ENCODE measurements at places on chromosomes 13 and 19.

DNA sequence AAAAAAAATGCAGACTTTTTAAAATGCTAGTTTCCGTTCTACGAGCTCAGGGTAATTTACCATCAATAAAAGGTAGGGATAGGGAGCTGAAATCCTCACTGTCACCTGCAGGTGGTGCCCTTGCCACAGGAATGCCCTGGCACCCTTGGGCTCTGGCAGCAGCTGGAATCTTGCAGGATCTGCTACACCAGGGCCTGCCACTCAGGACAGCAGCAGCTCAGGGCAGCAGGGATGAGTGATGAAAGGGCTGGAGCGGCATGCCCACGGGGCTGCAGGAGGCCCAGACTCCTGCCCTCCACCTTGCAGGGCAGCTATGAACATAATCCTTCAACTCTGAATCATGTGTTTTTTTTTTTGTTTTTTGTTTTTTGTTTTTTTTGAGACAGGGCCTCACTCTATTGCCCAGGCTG lies 54.0 kb downstream of the GNG7 start:
- DNase-seq = peak; percentile 50

- DNase-seq = no peak
Measured at GRCh38 chr19:48348045-48348444, 15.7 kb downstream of the TMEM143 start.

GRCh38 chr19:6109947-6110346 lies 353 bp downstream of the RFX2 start:
- DNase-seq = no peak

- no peak for DNase-seq
Measured at GRCh38 chr19:28345811-28346210, 867.1 kb downstream of the UQCRFS1 start.

- no peak for DNase-seq
Measured at GRCh38 chr19:813219-814151, 8.3 kb downstream of the PLPPR3 start.

DNA sequence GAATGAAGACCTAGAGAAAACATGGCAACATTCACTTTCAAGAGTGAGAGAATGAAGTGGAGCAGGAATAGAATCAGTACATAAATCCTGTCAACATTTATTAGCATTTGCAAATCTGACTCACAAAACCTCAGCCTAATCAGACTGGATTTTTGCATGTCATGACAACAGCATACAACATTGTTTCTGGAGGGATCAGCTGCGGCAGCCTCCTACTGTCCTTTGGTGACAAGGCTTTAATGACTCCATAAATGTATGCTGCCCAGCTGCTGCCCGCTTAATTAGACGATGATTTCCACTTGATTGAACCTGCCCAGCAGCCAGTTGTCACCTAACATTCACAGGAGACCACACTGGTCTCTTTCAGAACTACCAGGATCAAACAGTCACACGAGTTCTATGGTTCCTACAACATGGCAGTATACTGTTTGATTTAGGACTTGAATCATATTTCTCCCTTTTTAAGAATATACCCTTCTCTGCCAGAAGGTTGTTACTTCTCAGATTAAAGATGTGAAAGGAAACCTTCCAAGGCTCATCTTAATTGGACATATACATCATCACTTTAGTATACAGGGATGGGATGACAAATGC lies 9.3 kb downstream of the EBPL start:
- DNase-seq = peak; percentile 57

DNA sequence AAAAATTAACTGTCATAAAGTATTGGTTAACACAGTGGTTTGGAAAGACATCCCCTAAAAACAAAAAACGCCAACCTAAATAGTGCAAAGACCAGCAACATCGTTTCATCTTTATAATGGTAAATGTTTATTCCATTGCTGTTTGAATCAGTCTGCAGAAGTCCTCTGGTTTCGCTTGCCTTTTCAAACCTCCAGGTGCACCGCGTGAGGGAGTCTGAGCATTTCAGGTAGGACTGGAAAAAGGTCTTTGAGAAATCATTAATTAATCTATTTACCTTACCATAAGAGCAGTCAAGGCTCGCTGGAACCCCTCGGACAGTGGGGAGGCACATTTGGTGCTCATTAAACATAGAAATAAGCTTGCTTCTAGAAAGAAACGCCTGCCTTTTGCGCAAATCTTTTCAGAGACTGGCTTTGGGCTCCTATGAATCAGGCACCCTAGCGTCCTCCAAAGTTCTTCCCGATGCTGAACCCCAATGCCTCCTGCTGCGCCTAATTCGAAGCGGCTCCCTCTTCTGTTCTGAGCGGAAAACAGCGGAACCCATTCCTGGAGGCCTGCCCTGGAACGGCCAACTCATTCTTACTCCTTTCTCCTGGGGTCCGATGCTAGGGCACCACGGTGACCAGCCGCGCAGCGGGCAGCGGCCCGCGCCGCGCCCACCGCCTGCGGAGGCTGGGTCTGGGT lies 951 bp upstream of the MTUS2 start:
- peak; percentile 2 for DNase-seq

DNA sequence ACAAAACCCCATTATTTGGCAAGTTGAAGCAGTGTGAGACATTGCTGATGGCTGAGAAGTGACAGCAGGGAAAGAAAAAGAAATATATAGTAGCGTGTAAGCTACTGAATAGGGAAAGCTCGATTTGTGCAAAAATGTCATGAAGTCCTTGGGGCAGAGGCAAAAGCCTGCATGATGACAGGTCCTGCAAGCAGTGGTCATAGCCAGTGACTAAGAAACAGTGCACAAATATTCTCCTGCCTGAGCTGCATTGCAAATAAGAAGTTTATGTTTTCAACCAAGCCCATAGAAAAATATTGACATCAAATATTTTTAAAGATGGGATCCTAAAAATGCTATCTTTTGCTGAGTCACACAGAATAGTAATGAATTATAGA lies 270.0 kb downstream of the SLITRK6 start:
- peak; percentile 25 for DNase-seq

DNA sequence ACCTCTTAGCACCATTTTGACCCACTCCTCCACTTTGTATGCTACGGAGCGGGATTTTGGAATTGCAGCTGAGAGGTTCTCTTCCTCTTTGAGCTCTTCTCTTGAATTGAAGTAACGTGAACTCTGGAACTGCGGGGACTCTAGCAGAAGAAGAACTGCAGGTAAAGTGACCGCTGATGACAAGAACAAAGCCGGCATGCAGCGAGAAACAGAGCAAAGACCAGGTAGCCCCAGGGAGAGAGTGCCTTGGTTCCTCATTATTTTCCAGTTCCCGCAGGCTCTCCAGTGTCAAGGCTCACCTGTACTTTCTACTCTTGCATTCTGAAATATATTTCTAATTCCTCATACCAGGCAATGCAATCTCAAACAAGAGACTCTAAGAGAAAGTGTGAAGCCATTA lies 260.3 kb upstream of the GPC6 start:
- DNase-seq = no peak

GRCh38 chr19:1068009-1069001 lies 1.3 kb downstream of the ARHGAP45 start:
- no peak for DNase-seq

DNA sequence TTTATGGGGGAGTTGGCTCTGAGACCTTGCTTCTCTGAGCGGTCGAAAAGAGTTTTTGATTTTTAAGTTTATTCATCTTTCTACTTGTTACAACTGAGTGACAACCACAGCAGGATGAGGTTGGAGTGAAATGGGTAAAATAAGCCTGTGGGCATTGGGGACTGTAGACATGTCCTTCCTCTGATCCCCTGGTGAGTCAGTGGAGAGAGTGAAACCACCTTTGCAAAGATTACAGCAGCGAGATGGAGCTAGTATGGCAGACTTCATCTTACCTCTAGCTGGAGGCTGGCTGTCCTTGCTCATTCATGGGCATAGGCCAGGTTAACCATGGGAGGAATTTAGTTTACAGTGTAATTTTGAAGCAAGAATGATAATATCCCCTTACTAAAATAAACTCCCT lies 30.9 kb upstream of the PSG9 start:
- no peak for DNase-seq

GRCh38 chr13:79812070-79812850 lies 331.3 kb downstream of the NDFIP2 start:
- DNase-seq = no peak

GRCh38 chr19:4962085-4962619 lies 6.8 kb upstream of the KDM4B start:
- DNase-seq = no peak

- peak; percentile 48 for DNase-seq
Measured at GRCh38 chr13:41411522-41411921, 45.8 kb upstream of the RGCC start.

- DNase-seq = no peak
Measured at GRCh38 chr19:14472202-14472938, 2.8 kb downstream of the PTGER1 start.

DNA sequence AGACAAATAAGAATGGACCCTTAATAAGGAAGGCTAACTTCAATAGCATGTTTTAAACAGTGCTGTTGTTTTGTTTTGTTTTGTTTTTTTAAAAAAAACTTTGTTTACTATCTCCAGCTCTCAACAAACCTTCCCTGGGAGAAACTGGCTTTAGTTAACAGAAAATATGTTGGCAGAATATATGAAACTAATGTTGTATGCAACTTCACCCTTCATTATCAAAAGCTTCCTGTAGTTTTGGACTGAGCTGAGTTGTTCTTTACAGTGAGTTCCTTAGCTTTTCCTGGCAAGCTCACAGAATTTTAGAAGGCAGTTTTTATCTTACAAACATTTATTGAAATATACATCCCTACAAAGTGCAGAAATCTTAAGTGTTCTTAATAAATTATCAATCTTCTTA lies 2480.7 kb upstream of the PCDH20 start:
- DNase-seq = no peak

GRCh38 chr19:45820413-45821102 lies 5.5 kb upstream of the RSPH6A start:
- DNase-seq = no peak

- no peak for DNase-seq
Measured at GRCh38 chr19:11574689-11575088, 2.8 kb downstream of the ACP5 start.

DNA sequence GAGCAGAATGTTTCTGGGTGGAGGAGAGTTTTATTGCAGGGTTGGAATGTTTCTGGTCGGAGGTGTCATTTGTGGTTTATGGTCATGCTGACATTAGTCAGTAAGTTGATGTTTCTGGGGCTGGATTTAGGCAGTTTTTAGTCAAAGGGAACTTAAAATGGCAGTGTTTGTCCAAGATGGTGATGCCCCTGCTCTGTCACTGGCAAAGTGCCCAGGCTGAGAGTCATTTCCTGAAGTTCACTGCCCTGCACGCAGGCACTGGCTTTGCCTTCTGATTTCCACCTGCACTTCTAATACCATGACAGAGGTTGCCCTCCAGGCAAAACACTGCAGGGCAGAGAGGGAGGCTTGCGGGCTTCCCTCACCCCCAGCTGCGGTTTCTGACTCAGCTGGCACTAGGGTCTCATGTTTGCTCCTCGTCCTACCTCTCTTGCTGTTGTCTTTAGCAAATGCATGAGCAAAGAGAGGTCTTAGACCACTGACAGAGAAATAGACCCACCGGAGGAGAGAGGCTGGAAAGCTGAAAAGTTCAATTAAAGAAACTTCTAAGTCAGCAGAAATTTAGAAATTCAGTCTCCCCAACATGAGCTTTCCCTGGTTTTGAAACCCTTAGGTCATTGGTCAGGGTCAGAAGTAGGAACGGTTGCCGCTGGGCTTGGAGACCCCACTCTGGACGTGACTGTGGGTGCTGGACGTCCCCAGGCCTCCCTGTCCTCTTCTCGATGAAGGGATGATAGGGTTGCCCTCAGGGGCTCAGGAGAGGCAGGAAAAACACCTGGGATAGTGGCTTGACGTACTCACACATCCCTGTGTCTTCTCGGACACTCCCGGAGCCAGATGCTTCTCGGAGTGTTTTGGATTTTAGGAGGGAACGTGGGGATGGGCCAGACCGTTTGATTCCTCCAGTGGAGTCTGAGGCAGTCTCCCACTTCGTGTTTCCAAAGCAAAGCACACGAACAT lies 26.3 kb downstream of the TMEM255B start:
- DNase-seq = peak; percentile 63

DNA sequence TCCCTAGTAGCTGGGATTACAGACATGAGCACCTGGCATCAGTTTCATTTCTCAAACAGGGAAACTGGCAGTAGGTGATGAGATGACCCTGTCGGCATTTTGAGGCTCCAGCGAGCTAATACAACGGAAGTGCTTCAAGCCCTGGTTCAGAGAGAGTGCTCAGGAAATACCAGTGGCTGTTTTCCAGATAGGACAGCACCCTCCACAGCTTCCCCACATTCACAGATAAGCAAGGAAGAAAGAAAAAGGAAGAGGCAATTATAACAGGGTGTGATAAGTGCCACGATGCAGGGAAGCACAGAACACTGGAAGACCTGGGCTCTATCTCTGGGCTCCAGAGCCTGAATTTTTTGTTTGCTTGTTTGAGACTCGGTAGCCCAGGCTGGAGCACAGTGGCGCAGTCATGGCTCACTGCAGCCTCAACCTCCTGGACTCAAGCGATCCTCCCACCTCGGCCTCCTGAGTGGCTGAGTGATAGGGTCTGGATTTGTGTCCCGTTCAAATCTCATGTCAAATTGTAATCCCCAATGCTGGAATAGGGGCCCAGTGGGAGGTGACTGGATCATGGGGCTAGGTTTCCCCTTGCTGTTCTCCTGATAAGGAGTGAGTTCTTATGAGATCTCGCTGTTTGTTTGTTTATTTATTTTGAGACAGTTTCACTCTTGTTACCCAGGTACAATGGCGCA lies 43.5 kb downstream of the PIN1 start:
- no peak for DNase-seq

DNA sequence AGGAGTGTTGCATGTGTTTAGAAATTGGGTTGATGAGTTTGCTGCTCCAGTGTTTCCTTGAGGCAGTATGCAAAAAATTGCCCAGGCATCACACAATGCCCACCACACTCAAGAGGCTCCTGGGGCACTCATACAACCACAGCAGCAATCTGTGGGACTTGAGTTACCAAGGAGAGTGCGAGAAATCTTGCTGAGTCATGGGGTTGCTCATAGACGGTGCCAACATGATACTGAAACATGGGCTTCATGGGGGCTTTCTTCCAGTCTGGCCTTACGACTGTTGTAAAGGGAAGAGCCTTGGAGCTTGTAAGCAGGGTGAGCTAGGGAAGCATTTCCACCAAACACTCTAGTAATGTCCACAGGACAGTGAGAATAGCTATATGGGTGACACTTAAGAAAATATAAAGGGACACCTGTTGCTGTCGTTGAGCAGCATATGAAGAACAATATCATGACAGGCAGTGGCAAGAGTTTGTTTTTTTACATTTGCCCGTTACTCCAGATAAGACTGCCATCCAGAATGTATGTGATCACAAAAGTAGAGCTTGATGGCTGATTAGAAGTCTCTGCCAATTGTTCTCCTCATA lies 1237.4 kb downstream of the UQCRFS1 start:
- no peak for DNase-seq

DNA sequence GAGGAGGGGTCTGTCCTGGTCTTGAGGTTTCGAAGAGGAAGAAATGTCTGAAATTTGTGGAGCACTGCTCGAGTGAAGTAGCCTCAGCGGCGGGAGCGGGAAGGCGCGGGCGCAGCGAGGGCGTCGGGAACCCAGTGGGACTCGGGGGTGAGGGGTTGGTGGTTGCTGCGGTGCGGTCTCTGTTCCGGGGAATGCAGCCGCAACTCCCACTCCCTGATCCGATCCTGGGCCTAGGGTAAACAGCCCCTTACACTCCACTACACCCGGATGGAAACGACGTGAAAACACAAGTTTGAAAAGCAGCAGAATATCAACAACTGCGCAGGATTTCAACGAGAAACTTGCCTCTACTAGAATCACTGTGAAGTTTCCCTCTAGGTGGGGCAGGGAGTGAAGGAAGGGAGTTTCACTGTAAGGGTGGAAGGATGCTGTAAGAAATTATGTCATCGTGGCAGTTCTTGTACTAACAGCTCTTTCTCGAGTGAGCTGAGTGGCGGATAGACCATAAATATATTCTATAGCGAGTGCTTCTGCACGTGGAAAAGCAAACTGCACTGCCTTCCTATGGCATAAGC lies 2.0 kb upstream of the KLF12 start:
- DNase-seq = peak; percentile 53

Data from astrocyte (in vitro differentiated cells and primary cell).